ENCODE measurements at places on chromosomes 2 and 18. TPM values are rescaled to one million over a fixed set of nuclear protein-coding genes. Genes with fewer than 3 reads are reported as not detected.

Gene SCN2A
- 18.5 TPM for total RNA-seq

- DNase-seq, result no peak
Observed at GRCh38 chr2:133411857-133412256, 156.4 kb downstream of the NCKAP5 start.

Gene DBI
- total RNA-seq, result 47.7 TPM

GRCh38 chr18:44594799-44595467 is 85.8 kb upstream of the SETBP1 start:
- DNase-seq, result peak; percentile 93

- DNase-seq, result no peak
Observed at GRCh38 chr2:143796051-143796450, 666.8 kb downstream of the ARHGAP15 start.

GRCh38 chr2:239870863-239871262 is 154.3 kb downstream of the NDUFA10 start:
- no peak for DNase-seq

DNA sequence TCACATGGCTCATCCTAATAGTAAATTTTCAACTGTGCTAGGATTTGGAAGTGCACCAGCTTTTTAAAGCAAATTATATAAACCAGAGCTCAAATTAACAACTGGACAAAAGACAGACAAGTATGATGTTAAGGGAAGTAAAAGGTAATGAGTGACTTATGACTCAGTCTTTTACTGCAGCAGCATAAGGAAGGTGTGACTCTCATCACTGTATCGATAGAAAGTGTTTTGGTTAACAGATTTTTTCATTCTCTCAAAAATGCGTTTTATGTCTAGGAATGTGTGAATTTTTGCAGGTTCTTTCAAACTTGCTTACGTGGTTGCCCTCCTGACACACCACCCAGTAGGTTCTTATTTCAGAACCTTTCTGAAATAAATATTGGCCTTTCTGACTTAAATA is 244.2 kb upstream of the BOD1L2 start:
- no peak for DNase-seq

DNA sequence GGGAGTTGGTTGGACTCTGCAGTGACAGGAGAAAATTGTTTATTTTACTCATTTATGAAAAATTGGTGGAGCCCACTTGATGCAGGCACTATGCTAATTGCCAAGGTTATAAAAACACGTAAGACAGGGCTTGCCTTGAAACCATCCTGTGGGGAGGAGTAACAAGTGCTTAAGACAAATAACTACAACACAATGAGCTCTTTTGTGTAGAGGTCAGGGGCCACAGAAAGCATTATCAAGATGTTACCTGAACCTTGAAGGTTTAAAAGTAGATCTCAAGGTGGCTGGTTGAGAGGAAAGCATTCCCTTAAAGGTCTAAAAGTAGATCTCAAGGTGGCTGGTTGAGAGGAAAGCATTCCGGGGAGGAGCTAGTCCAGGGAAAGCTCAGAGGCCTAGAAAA is 381.8 kb upstream of the POU3F3 start:
- DNase-seq, result no peak

Gene ANKRD62
- not detected for total RNA-seq

- no peak for DNase-seq
Observed at GRCh38 chr18:79792988-79793355, 4.8 kb upstream of the KCNG2 start.

Gene FNDC4
- total RNA-seq, result 7.3 TPM

- DNase-seq, result no peak
Observed at GRCh38 chr2:70987386-70987785, 7.3 kb downstream of the TEX261 start.

Gene IL36A
- 2.0 TPM for total RNA-seq

DNA sequence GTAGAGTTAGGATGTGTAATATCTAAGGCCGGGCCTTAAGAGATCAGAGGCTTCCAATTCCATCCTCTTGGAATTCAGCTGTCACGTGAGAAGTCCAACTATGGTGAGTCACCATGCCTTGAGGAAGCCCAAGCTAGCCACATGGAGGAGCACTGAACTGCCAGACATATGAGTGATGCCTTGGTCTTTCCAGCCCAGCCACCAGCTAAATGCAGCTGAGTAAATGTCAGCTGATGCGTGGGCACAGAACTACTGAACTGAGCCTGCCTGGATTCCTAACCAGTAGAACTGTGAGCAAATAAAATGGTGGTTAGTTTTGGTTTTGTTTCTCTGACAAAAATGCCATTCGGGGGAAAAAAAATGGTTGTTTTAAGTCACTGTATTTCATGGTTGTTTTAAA is 153.7 kb upstream of the SERTAD2 start:
- peak; percentile 99 for DNase-seq

DNA sequence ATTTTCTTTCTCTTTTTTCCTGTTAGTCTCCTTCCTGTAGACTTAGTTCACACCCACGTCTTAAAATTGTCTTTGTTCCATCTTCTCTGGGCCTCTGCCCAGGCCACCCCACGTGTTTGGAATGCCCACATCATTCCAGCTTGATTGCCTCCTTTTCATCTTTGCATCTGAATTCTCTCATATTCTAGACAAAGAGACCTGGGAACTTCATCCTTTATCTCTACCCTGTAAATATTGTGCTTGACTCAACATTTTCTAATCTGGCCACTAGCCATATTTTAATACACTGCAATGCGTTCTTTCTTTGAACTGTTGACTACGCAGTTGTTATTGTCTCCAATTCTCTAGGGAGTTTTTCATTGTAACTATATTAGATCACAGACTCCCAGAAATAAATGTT is 187.5 kb upstream of the NRXN1 start:
- peak; percentile 68 for DNase-seq

Gene ZNF892
- 4.9 TPM for total RNA-seq

GRCh38 chr2:130373808-130374365 is 18.0 kb downstream of the PTPN18 start:
- DNase-seq, result no peak

GRCh38 chr2:75045526-75046050 is 87.1 kb downstream of the POLE4 start:
- DNase-seq, result no peak

- no peak for DNase-seq
Observed at GRCh38 chr2:181643151-181643550, 13.8 kb downstream of the CERKL start.

DNA sequence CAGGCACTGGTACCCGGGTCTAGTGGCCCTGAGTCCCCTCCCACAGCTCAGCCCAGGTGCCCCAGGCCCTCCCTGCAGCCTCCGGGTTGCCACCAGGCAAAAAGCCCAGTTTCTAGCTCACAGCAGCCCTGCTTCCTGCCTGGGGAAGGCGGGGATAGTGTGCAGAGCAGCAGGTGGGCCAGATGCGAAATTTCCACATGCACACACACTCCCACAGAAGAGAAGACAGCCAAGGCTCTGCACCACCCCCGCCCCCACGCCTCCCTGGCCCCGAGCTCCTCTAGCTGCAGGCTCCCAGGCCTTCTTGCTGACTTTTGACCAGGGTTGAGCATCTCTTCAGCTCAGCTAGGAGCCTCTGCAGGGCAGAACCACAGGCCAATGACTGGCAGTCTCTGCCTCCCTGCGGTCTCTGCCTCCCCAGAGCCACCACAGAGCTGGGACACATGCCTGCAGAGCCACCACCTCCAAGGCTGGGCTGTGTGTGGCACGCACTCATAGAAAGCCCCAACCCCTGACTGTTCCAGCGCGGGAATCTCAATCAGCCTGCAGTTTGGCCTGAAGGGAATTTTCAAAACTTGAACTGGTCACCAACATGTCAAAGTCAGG is 7.2 kb downstream of the SLC66A2 start:
- no peak for DNase-seq

DNA sequence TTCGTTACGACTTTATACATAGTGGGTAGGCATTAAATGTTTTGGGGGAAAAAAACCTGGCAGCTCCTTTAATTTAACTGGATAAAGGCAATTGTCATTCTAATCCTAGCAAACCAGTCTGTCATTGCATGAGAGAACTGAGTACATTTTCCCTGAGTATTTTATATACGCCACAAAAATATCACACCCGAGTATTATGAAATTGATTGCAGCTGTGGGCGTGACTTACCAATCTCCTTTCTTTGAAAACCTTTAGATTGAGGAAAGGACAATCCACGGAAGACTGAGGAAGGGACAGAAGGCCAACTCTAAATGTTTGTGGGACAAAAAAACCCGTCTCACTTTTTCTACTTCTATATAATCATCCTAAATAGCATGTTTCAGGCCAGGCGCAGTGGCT is 9.0 kb downstream of the TM4SF20 start:
- no peak for DNase-seq

Gene FOSL2
- 44.4 TPM for total RNA-seq

GRCh38 chr2:119430023-119430498 is 1.6 kb upstream of the TMEM37 start:
- DNase-seq, result no peak

Gene PDCD1
- total RNA-seq, result not detected

Gene CIB4
- total RNA-seq, result not detected

Gene CRYGD
- total RNA-seq, result not detected

GRCh38 chr2:9739531-9739964 is 103.7 kb upstream of the TAF1B start:
- DNase-seq, result peak; percentile 41

Gene DNMT3A
- total RNA-seq, result 10.8 TPM

- DNase-seq, result no peak
Observed at GRCh38 chr2:27261926-27262298, 935 bp downstream of the SLC30A3 start.

GRCh38 chr2:120349440-120349921 is 3.5 kb downstream of the INHBB start:
- DNase-seq, result no peak

DNA sequence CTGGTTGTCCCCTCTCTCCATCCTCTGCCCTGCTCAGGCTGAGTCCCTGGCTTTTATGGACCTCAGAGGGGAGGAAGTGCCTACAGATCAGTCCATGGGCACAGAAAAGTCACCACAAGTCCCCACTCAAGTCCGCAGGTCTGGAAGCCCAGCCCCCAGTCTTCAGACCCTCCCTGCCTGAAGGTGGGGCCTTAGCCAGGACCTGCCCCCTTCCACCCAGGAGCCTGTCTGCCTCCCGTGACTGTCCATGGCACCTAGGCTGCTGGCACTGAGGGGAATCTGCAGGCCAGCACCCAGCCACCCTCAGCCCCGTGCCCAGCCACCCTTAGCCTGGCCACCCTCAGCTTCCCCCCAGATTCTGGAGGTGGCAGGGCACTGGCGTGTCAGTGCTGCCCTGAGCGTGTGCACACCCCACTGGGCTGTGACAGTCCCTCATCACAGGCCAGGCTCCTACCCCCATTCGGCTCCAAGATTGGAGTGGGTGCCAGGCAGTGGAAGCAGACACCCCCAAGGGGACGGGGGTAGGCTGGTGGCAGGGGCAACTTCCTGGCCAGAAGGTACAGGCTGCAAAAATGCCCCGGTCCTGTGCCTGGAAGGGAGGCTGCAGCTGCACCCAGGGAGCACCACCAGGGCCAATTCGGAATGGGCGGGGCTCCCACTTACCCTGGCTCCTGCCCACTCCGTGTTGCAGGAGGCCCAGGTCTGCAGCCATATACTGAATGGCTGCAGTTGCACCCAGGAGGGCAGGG is 154.7 kb upstream of the RMP24 start:
- no peak for DNase-seq

GRCh38 chr2:233700028-233700635 is 7.4 kb downstream of the UGT1A6 start:
- DNase-seq, result peak; percentile 99

DNA sequence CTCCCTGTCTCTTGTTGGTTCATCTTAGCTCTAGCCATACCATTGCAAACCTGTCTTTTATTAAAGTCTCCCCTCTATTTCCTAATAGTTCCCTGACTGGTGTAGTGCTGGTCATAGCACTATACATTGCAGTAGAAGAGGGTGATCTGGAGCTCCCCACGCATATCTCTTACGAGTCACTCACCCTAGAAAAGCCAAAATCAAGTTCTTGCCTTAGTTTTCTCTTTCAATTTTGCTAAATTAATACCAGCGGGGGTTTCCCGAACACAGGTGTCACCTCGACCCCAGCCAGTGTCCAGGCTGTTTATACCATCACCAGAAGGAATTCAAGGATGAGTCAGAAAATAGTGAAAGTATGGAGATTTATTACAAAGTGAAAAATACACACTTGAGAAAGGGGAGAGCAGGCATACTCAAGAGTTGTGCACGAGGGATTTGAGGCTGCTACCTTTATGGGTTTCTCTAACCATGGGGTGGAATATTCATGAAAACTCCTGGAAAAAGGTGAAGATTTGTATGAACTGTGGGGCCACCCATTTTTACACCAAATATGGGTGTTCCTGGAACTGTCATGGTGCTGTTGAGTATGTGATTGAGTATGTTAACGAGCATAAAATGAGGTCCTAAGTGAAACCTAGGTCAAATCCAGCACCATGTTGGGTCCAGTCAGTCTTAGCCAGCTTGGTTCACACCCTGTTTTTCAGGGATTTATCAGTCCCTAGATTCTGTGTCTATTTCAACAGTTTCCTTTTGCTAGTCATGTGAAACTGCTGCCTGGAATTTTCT is 20.2 kb downstream of the PROKR1 start:
- DNase-seq, result no peak

Gene ERMN
- total RNA-seq, result 0.18 TPM

Gene ARHGEF33
- 0.25 TPM for total RNA-seq

Gene CCDC93
- 23.9 TPM for total RNA-seq

Gene KCNK3
- total RNA-seq, result not detected

GRCh38 chr18:44723411-44723810 is 42.7 kb downstream of the SETBP1 start:
- DNase-seq, result no peak

Gene CSRNP3
- total RNA-seq, result 3.4 TPM

Gene CDH20
- total RNA-seq, result 0.09 TPM

DNA sequence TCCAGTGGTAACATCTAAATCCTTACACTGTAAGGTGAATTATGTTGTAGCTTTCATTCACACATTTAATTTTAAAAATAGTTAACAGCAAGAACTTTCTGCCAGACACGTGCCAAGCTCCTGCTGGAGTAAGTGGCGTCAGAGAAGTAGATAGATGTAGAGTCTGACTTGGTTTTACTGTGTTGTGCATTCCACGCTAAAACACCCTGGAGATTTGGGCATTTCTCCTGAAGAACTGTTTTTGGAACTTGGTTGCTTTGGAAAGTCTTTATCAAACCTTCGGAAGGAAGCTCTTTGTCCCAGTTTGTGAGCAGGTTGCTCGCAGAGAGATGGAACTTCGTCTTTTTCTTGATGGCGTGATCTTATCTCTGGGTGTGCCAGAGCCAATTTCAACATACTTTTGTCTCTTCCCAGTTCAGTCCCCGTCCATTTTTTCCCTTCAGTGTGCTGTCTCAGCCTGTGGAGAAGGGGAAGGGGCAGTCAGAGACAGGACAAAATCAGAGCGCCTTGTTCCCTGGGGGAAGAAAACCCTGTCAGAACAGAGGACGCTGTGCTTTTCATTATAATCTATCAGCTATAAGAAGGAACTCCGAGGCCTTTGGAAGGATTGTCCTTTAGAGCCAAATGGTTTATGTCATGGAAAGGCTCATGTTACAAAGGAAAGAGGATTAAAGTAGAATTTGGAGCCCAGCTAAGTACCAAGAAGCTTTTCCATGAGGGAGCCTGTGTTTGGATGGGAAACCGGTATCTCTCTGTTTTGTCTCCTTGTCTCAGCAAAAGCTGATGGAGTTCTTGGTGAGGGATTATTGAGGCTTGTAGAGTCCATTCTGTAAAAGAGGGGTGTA is 18.9 kb downstream of the GRHL1 start:
- DNase-seq, result peak; percentile 52

- DNase-seq, result no peak
Observed at GRCh38 chr2:36859366-36859792, 107.0 kb downstream of the STRN start.

Gene REG3G
- not detected for total RNA-seq
